ENCODE measurements at places on chromosomes 5 and 9. TPM values are rescaled to one million over a fixed set of nuclear protein-coding genes. Genes with fewer than 3 reads are reported as not detected.

The PCDHGA4 gene
- 0.07 TPM for total RNA-seq

The LYRM7 gene
- 8.0 TPM for total RNA-seq

The ITK gene
- not detected for total RNA-seq

The WNT8A gene
- not detected for total RNA-seq

The PKN3 gene
- total RNA-seq, result 7.1 TPM

The LAMC3 gene
- not detected for total RNA-seq

The GHR gene
- total RNA-seq, result 2.1 TPM

The SAPCD2 gene
- 5.2 TPM for total RNA-seq

The RNF183 gene
- not detected for total RNA-seq

The TMEM171 gene
- 8.0 TPM for total RNA-seq

The SPINK5 gene
- 0.75 TPM for total RNA-seq

The PCDHA4 gene
- total RNA-seq, result not detected

The C1QTNF2 gene
- 0.25 TPM for total RNA-seq

The HBEGF gene
- total RNA-seq, result 15.0 TPM

The DMRT2 gene
- total RNA-seq, result not detected

The C9orf85 gene
- 9.7 TPM for total RNA-seq

The HMMR gene
- 31.0 TPM for total RNA-seq

The LCP2 gene
- not detected for total RNA-seq

The GPR150 gene
- not detected for total RNA-seq

The TERT gene
- not detected for total RNA-seq

The PCDHGA2 gene
- total RNA-seq, result 0.10 TPM

The SLC4A9 gene
- 0.04 TPM for total RNA-seq

The GABRA1 gene
- not detected for total RNA-seq

The MSMP gene
- not detected for total RNA-seq

The TEK gene
- 0.10 TPM for total RNA-seq

The PCDHA9 gene
- total RNA-seq, result not detected

The CA9 gene
- 0.27 TPM for total RNA-seq

The GRIA1 gene
- total RNA-seq, result 0.42 TPM

The TAS2R1 gene
- not detected for total RNA-seq

The TAF1L gene
- not detected for total RNA-seq

The ARID3C gene
- 0.07 TPM for total RNA-seq

The FAM53C gene
- 25.1 TPM for total RNA-seq

The SET gene
- 487 TPM for total RNA-seq

The BARHL1 gene
- total RNA-seq, result not detected

The BNC2 gene
- 0.85 TPM for total RNA-seq

The CATSPER3 gene
- total RNA-seq, result 0.10 TPM

The FCN1 gene
- not detected for total RNA-seq

The CDK7 gene
- total RNA-seq, result 49.4 TPM

The DBH gene
- total RNA-seq, result not detected

The TLX3 gene
- total RNA-seq, result not detected

The NUTM2F gene
- total RNA-seq, result not detected

The ALDH1A1 gene
- total RNA-seq, result not detected

The IL33 gene
- 0.67 TPM for total RNA-seq

The PAX5 gene
- total RNA-seq, result under 0.01 TPM

The FOCAD gene
- total RNA-seq, result 27.5 TPM

The CHMP5 gene
- 94.8 TPM for total RNA-seq

The FST gene
- 529 TPM for total RNA-seq

The TNFSF8 gene
- not detected for total RNA-seq

The LIX1 gene
- not detected for total RNA-seq

The ABLIM3 gene
- 4.7 TPM for total RNA-seq

The BAAT gene
- 0.04 TPM for total RNA-seq

The LCN15 gene
- total RNA-seq, result not detected

The FLT4 gene
- 0.17 TPM for total RNA-seq

All from foreskin keratinocyte (primary cell).